ENCODE measurements at places on chromosomes 7 and 10.

DNA sequence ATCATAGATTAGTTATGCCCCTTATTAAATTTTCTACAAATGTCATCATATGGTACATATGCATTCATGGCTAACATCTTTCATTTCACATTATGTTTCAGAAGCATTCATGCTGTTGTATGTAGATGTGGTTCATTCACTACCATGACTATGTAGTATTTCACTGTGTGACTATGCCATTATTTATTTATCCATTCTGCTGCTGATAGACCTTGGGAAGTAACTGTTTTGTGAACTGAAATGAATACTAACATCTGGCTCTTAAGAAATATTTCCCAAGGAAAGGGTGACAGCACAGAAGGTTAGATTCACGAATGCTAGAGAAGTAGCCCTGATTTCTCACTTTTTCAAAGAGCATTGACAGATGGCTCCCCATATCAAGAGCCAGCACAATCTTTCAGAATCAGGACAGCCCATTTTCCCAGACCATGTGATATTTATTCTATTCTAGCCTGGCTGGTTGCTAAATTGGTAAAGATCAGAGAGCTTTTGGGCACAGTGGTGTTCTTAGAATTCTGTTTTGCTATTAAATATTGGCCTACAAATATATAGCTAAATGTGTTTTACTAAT, 157.4 kb downstream of the DYNC1I1 start:
- no peak for DNase-seq

- no peak for DNase-seq
Observed at GRCh38 chr7:94300176-94300835, 94.4 kb upstream of the COL1A2 start.

GRCh38 chr7:119270644-119271043, 1002.3 kb upstream of the KCND2 start:
- no peak for DNase-seq

DNA sequence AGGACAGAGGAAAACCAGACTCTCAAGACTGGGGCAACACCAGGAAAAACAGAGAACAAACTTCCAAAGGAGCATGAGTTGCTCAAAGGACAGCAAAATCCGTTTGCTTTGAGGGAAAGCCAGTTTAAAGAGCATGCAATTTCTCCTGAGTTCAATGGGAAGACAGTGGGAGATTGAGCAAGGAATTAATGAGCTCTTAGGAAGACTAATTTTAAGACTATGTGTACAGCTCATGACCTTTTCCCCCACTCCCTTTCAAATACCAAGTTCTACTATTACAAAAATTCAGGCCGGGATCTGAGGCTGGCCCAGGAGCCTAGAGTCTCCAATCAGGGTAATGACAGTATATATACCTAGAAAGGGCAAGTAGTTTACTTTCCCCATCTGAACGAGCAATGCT, 79.2 kb downstream of the EPDR1 start:
- DNase-seq, result no peak

DNA sequence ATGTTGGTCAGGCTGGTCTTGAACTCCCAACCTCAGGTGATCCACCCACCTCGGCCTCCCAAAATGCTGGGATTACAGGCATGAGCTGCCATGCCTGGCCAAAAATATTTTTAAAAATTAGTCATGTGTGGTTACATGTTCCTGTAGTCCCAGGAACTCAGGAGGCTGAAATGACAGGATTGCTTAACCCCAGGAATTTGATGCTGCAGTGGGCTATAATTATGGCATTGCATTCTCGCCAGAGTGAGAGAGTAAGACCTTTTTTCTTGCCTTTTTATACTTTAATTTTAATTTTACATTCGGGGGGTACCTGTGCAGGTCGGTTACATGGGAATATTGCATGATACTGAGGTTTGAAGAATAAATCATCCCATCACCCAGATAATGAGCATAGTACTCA, 86.6 kb upstream of the ZNF92 start:
- DNase-seq, result no peak

GRCh38 chr7:142894112-142894984, 8.8 kb upstream of the TRPV6 start:
- no peak for DNase-seq

- DNase-seq, result no peak
Observed at GRCh38 chr10:93131986-93132385, 58.3 kb downstream of the CYP26A1 start.

DNA sequence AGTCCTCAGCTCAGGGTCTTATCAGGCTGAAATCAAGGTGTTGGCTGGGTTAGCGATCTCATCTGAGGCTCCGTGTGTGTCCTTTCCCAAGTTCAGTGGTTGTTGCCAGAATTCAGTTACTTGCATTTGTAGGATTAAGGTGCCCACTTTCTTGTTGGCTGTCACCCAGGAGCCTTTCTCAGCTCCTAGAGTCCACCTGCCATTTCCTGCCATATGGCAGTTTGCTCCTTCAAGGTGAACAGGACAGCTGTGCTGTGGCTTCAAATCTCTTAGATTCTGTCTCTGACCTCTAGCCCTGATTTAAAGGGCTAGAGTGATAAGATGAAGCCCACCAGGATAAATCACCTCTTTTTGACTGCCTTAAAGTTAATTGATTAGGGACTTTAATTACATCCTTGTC, 1.0 kb upstream of the HIF1AN start:
- no peak for DNase-seq

- DNase-seq, result no peak
Observed at GRCh38 chr10:35545878-35546590, 59.1 kb upstream of the GJD4 start.

DNA sequence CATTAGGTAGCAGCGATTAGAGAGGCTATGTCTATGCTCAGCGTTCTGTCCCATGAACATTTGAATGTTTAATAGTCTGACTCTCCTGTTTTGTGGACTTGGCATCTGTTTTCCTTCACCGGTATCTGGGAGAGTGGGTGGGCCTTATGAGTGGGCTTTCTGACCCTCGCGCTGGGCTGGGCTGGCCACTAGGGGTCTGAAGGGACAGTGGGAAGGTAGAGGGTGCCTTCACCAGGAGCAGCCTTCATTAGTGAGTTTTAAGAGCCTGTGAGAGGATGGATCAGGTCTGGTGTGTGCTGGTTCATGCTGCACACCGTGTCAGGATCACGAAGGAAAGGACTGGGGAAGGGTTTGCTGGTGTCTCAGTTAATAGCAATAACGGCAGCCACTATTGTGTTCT, 33.4 kb downstream of the DCLRE1A start:
- no peak for DNase-seq

DNA sequence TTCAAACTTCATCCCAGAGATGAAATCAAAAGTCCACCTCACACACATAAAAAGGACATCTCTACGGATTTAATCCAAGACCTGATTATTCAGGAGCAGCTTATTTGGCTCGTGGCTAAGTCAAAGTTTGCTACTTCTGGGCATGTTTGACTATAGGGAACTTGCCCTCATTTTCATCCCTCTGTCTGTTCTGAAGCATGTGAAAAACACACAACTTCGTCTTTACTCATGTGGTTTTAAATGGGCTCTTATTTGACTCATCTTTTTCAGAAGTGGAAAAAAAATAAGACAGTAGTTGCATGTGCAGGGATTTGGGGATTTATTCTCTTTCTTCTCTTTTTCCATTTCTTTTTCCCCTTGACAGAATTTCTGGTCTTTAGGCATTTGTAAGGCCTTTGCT, 295.9 kb downstream of the TFEC start:
- DNase-seq, result no peak

DNA sequence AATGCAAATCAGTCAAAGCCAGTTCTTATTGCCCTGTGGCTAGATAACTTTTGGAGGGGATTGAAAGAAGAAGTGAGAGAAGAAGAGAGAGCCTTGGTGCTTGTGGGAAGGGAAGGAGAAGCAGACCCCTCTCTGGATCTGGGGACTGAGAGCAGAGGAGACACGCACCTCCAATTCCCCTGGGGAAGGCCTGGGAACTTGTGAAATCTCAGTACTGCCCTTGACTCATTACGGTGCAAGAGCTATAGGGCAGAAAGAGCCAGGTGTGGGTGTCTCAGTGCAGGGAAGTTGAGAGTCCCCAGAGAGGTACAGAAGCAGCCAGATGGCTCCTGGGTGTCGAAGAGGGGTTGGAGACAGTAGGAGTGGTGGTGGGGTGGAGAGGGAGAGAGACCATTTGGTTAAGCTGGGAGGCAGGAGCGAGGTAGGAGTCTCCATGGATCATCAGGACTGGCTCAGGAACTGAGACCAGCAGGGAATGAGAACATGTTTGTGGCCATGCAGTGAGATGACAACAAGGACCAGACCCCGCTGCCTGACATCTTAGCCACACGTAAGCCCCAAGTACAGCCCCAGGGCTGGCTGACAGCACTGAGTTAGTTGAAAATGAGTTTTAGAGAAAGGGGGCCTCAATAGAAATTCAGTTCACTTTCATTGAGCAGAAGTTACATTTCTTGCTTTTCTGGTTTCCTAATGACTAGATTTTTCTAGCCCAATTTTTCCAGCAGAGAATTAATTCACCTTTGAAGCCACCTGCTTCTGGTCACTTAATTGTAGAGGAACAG, 238.2 kb downstream of the BUB3 start:
- no peak for DNase-seq

GRCh38 chr7:29099896-29100847, 46.2 kb downstream of the CPVL start:
- DNase-seq, result no peak

DNA sequence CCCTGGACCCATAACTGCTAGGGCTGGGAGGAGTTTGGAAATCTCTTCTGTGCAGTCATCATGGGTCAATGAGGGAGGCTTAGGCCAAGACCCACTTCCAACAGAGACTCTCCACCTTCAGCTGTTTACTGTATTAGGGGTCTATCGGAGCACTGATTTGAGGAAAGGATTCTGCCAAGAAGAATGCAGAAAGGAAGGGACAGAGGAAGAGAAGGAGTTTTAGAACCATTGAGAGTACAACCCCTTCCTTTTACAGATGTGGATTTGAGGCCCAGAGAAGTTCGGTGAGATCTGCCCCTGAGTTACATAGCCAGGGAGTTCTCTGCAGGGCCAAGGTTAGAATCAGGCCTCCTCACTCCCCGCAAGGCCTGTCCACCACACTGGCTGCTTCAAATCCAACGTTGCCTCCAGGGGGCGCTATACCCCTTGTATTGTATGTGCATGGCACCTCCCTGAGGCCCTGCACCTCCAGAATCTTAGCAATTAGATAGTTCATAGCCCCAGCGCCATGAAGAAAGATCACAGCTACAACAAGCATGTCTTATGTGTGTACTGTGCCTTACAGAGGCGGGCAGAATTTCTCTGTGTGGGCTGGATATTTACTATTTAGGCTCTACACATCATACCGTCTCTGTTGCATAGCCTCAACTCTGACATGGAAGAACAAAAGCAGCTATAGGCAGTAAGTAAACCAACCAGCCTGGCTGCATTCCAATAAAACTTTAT, 246.8 kb downstream of the SKIDA1 start:
- DNase-seq, result peak; percentile 46

DNA sequence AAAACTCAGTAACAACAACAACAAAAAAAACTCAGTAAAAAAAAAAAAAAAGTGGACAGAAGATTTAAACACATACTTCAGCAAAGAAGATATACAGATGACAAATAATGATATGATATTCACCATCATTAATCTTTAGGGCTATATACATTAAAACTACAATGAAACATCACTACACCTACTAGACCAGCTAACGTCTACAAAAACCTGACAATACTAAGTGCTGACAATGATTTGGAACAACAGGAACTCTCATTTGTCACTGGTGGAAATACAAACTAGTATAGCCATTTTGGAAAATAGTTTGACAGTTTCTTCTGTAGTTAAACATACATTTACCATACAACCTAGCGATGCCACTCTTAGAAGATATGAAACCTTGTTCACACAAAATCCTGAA, 171.8 kb upstream of the RHEB start:
- DNase-seq, result no peak

DNA sequence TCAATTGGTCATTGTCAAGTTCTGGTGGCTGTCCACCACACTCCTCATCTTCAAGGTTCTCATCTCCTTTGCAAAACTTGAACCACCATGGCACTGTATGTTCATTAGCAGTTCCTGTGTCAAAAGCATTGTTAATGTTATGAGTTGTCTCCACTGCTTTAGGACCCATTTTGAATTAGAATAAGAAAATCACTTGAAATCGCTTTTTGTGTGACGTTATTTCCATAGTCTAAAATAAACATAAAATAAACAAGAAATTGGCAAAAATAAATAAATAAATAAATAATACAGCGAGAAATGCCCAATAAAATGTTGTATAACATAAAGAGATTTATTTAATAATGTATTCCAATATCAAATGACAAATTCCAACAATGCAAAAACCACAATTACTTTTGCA, 195.5 kb upstream of the CDC14C start:
- no peak for DNase-seq

GRCh38 chr10:132746801-132747625, 38.9 kb downstream of the NKX6-2 start:
- no peak for DNase-seq

GRCh38 chr10:125013529-125013872, 71.6 kb downstream of the ZRANB1 start:
- no peak for DNase-seq

DNA sequence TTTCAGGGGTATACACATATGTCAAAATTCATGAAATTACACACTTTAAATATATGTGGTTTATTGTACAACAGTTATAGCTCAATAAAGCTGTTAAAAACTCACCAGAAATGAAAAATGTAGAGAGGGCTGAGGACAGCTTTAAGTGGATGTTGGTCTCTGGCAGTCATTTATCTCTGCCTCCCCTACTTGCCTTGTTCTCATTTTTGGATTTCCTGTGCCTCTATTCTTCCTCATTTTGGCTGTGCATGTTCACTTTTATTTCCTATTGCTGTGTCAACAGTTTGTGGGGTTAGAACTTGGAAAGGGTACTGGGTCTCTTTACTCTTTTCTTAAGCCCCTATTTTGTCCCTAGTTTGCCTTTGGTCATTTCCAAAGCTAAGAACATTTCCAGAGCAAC, 18.6 kb upstream of the MEST start:
- no peak for DNase-seq

DNA sequence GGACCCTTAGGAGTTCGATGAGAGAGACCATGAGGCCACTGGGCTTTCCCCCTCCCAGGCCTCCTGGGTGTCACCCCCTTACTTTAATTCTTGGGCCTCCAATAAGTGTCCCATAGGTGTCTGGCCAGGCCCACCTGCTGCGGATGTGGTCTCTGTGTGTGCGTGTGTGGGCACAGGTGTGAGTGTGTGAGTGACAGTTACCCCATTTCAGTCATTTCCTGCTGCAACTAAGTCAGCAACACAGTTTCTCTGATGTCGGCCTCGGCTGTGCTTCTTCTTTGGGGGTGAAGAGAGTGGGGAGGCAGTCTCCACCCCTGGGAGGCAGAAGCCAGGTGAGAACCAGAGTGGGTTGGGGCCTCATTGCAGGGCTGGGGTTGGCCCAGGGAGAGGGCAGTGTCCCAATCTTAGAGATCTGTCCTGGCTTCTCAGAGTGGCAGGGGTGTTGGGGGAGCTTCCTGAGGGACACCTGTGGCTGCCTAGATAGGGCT, 1.5 kb downstream of the PVRIG start:
- DNase-seq, result peak; percentile 79

- no peak for DNase-seq
Observed at GRCh38 chr10:5070648-5071410, 23.4 kb upstream of the AKR1C3 start.

Data from CD4-positive, alpha-beta T cell treated with Interleukin-15 for 4 hours (primary cell).